CMK (cell line): ENCODE measurements at places on chromosomes 11 and 22.

GRCh38 chr11:9710852-9711251 is 47.0 kb downstream of the SWAP70 start:
- no peak for DNase-seq

DNA sequence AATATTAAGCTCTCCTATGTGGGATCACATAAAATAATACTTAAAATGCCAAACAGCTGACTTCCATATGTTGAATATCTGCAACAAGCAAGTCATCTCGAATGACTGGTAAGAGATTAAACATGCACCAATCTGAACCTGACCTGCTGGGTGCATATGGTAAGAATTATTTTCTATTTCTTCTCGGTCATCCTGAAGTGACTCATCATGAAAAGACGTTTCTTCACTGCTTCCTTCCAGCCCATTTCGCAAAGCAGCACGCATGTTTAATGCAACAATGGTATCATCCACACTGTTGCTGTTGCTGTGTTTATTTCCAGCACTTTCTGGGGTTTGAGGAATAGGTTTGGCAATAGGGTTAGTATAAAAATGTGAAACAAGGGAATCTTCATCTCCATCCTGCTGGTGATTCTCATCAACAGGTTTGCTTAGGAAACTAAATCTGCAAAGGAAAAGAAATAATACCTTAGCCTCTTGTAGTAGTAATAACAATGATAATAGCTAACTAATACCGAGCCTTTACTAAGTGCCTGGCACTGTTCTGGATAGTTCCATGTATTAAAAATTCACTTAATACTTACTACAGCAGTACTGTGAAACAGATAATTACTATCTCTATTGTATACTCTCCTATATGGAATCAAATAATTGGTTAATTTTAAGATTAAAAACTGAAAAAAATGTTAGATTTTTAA is 52.0 kb upstream of the CHRNA10 start:
- DNase-seq, result no peak

DNA sequence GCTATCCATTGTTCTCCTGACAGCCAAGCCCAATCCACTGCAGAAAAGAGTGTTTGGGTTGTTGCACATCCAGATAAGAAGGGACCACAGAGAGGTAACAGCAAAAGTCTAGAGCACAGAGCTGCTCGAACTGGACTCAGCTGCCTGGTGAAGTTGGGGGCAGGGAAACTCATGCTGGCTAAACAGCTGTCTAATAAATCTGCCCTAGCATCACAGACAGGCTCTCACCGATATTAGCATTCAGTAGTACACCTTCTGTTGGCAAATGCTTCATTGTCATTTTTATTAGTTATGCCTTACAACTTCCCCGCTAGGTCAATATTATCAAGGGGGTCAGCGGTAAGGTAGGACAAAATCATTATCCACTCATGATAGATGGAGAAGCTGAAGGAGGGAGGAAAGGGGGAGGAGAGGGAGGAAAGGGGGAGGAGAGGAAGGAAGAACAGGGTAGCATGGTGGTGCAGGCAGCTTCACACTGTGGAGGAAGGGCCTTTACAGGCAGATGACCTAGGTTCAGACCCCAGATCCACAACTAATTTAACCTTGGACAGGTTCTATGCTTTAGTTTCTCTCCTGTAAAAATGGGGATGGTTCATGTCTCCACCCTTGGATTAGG is 102.7 kb downstream of the LARGE1 start:
- DNase-seq, result no peak

GRCh38 chr11:68373189-68373814 is 60.9 kb downstream of the LRP5 start:
- no peak for DNase-seq

DNA sequence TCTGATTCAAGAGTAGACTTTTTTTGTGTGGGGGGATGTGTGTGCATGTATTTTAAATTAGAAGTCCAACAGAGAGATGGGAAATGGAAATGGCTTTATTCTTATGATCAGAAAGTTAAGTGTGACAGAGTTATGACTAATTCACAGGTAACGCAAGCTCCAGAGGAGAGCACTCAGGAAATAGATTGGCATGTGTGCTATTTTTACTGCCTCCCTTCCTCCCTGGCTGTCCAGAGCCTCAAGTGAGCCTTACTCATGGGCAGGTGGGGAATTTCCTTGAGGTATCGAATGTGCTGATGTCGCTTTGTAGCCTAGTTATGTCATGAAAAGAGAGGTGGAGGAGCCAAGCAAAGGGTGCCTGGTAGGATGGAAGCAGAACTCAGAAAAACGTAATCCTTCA is 70.3 kb upstream of the BDNF start:
- no peak for DNase-seq

DNA sequence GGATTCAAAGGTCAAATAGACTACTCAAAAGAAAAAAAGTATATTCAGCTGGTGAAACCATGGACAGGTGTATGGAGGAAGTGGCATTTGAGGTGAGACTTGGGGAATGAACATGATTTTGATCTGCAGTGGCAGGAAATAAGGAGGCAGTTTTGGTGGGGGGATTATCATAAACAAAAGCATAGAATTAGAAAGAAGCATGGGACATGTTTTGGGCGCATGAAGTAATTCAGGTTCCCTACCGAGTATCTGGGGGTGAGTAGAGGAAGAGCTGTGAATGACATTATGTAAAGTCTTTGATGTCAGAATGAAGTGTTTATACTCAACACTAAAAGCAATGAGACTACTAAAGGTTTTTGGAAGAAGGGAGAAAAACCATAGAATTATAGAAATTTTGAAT is 3.1 kb downstream of the CLMP start:
- no peak for DNase-seq

- no peak for DNase-seq
Observed at GRCh38 chr22:19766240-19766510, 5.6 kb downstream of the TBX1 start.

GRCh38 chr11:28491431-28491830 is 383.2 kb downstream of the METTL15 start:
- no peak for DNase-seq

DNA sequence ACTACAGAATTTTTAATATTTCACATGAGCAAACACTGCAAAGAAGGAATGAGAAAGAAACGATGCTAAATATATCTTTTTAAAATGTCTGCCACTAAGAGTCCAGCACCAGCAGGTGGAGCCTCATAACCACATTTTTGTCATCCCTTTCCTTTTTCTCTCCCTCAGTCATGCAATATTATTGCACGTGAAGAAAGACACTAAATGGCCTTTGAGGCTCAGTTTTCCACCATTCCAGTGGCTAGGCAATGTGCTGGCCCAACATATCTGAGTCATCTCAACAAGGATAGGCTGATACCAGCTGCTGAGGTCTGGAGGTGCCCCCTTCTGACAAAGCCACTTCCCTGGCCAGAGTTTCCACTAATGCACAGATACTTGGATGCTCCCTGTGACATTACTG is 1.8 kb downstream of the ALKBH8 start:
- no peak for DNase-seq

- no peak for DNase-seq
Observed at GRCh38 chr22:18130699-18131429, 19.1 kb upstream of the USP18 start.

- DNase-seq, result no peak
Observed at GRCh38 chr11:61679893-61680621, at the start of gene DAGLA. Gene DAGLA, plus strand, starts transcription at chr11:61680391. Its CDS starts 39,765 bp downstream, at chr11:61720156.
